ENCODE measurements at places on chromosomes 5 and 9. TPM values are rescaled to one million over a fixed set of nuclear protein-coding genes. Genes with fewer than 3 reads are reported as not detected.

The DMRT3 gene
- not detected for total RNA-seq

The NEUROG1 gene
- total RNA-seq: not detected

The TAF1L gene
- not detected for total RNA-seq

The PDLIM4 gene
- total RNA-seq: 33.9 TPM
